CD4-positive, alpha-beta T cell treated with Interleukin-15 for 1 hour (primary cell): ENCODE measurements at places on chromosomes 5 and 9.

GRCh38 chr5:125424402-125425141 is 678.1 kb upstream of the ZNF608 start:
- no peak for DNase-seq

GRCh38 chr5:92364986-92365550 is 982.0 kb upstream of the ARRDC3 start:
- DNase-seq = no peak

- DNase-seq = no peak
These were observed 28.2 kb downstream of the CDC25C start for GRCh38 chr5:138303372-138303771.

DNA sequence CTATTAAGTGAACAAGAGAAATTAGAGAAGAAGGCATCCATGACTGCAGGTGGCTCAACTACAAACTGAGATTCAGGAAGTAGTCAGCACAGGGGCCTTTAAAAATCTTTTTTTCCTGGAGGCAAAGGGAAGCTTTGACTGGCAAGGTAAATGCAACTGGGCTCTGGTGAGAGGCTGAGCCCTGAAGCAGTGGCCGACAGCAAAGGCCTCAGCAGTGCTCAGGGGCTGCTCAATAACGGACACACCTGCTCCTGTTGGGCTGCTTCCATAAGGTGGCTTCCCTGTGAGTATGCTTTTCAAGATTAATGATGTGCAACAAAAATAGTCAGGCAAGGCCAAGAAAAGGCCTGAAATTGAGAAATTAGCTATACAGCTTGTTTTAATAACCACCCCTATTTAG is 134.2 kb upstream of the RGMB start:
- no peak for DNase-seq

GRCh38 chr9:112970939-112971338 is 41.1 kb downstream of the ZNF883 start:
- no peak for DNase-seq

DNA sequence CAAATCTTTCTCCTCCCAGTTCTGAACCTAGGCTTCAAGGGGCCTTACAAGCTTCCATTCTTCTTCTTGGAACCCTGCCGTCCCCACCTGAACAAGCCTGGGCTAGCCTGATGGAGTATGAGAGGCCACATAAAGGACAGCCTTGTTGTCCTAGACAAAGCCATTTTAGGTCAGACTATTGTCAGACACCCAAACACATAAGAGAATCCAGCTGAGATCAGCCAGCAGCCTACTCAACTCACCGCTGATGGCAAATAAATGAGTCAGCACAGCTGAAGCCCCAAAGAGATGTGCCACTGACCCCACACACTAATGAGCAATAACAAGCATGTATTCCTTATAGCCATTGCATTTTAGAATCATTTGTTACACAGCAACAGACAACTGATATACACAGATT is 33.8 kb downstream of the SVEP1 start:
- no peak for DNase-seq

DNA sequence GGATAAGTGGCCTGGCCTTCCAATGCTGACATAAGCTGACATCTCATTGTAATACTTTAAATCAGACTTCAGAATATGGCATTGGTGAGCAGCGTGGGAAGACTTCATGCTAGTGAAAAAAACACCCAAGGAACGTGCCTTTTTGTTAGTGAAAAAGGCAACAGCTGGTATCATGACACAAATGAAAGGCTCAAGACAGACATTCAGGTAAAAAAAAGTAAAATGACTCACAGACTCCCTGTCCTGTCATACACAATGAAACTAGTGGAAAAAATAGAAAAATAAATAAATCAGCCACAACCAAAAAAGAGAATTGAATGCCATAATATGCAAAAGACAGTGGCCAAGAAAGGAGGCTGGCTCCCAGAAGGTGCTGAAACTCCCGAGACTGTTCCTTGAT is 24.4 kb upstream of the PPP1R2B start:
- DNase-seq = no peak

- no peak for DNase-seq
These were observed 26.9 kb upstream of the FAT2 start for GRCh38 chr5:151617841-151618710.

GRCh38 chr5:178637356-178638074 is 10.7 kb upstream of the CLK4 start:
- DNase-seq = no peak

GRCh38 chr5:10565785-10566542 is 2.1 kb downstream of the ANKRD33B start:
- no peak for DNase-seq

DNA sequence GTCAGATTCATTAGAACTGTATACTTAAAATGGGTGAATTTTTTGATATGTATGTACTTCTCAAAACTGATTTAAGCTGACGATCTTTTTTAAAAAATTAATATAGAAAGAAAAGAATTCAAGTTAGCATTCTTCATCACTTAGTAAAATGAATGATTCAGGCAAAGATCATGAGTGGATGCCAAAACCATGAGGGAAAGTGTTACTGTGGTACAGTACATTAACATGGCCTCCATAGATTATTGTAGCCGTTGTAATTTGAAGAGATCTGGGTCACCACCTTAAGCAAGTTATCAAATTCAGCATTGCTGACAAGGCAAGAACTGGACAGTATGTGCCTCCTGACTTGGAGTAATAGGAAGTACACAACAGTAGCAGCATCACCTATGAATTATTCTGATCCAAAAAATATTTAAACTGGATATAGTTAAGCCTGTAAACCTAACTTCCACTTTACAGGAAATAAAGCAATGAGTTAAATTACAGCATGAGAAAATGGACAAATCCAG is 29.7 kb downstream of the C9orf85 start:
- no peak for DNase-seq

DNA sequence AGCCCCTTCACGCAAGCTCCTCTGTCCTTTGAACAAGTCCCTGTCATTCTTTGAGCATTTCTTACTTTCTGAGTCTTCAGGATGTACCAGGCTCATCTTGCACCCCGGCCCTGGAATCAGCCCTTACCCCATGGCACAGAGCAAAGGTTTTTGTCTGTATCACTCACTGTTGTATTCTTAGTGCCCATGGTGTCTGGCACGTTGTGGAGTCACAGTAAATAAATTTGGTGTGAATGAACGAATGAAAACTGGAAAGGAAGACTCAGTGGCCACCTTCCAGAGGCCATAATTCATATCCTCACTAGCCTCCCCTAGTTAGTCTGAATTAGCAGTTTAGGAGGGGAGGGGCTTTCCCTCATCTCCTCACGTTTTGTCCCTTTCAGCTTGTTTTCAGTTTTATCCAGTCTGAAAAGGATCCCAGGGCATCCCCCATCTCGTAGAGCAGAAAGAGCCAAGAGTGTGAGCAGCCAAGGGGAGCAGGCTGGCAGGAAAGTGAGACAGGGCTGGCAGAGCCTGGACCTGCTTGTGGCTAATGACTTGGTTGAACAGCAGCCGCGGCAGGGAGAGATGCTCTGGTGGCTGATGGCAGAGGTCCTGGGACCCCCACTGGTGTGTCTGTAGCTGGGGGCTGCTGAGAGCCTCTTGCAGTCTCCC is 42.7 kb downstream of the ZNF618 start:
- no peak for DNase-seq
